ENCODE measurements at places on chromosomes 3 and 15.

GRCh38 chr3:192802957-192803899 lies 75.9 kb upstream of the FGF12 start:
- no peak for DNase-seq

GRCh38 chr3:160196511-160197104 lies 28.6 kb upstream of the C3orf80 start:
- no peak for DNase-seq

DNA sequence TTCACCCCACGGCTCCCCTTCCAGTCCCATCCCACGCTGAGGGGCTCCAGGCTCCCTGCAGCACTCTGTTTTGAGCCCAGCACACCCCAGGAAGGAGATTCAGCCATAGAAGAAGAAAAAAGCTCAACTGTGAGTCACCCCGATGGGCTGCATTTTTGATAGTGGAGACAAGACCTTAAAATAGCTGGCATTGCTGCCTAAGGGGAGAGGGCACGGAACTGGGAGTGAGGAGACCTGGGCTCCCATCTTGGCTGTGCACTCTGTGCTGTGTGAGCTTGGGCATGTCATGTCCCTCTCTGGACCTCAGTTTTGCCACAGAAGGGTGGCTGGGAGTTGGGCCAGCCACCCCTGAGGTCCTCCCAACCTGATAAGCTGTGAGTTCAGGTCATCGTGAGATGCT lies 57.2 kb upstream of the SMAD6 start:
- DNase-seq = no peak

DNA sequence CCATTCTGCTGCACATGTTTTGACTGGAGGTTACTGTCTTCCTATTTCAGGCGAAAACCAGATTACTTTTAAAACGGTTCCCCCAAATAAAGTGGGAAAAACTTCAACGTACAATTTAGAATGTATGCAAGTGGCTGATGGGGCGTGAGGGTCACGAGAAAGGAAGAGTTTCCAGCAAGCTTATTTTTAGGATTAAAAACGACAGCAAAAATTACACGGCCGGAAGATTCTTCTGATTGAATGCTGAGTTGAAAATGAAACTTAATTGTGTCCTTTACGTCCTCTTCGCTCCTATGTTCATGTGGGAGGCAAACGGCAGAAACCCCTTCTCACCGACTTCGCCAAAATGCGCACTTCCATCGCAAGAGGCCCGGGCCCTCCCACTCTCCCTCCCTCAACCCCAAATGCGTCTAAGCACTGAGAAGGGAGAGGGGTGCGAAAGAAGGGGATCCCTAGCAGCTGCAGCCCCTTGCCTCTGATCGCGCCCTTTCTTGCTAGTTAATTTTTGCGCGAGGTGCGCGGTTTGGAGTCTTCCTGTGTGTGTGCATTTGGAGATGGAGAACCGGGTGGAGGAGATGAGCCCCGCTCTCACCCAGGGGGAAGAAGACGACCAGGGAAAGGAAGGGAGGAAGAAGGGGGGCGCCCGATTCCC lies 656 bp downstream of the CD47 start:
- DNase-seq = peak; percentile 34

- no peak for DNase-seq
Measured at GRCh38 chr3:122773944-122774509, 19.6 kb downstream of the HSPBAP1 start.

- no peak for DNase-seq
Measured at GRCh38 chr15:81222007-81222406, 25.3 kb downstream of the IL16 start.
